MG63 (cell line): ENCODE measurements at places on chromosomes 5 and 9. TPM values are rescaled to one million over a fixed set of nuclear protein-coding genes. Genes with fewer than 3 reads are reported as not detected.
A peak's percentile ranks its signal among the peaks of the same experiment; 100 is the strongest.

- DNase-seq = no peak
Measured at GRCh38 chr5:170470808-170471404, 32.9 kb upstream of the KCNIP1 start.

The FOXD1 gene
- total RNA-seq = 9.6 and 26.5 TPM in 2 replicates

GRCh38 chr5:177373806-177374205 lies 10.4 kb upstream of the SLC34A1 start:
- no peak for DNase-seq

DNA sequence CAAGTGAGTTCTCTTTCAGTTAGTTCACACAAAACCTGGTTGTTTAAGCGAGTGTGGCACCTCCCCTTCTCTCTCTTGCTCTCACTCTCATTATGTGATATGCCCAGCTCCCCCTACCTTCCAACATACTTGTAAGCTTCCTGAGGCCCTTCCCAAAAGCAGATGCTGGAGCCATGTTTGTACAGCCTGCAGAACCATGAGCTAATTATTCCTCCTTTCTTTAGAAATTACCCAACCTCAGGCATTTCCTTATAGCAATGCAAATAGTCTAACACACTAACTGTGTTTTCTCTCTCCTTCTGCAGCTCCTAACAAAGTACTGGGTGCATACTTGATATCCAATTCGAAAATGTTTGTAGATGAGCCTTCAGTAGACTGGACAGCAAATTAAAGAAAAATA lies 62.7 kb downstream of the TRIM32 start:
- no peak for DNase-seq

DNA sequence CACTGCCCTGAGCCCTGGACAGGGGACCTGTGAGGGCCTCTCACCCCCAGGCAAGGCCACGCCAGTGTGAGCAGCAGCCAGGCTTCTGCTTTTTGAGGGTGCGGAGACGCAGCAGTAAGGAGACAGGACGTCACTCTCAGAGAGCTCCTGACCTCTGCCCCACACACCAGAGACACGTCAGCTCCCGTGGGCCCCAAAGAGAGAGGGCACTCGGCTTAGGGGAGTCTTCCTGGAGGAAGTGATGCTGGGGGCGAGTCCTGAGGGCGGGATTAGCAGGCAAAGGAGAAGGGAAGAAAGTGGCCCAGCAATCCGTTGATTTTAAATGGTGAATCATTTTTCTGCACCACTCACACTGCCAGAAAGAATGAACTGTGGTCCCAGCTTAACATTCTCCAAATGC lies 24.0 kb upstream of the SLC9A3 start:
- peak; percentile 26 for DNase-seq
